BJ (cell line): ENCODE measurements at places on chromosomes 12 and 14. TPM values are rescaled to one million over a fixed set of nuclear protein-coding genes. Genes with fewer than 3 reads are reported as not detected.

Gene SLC35E3
- polyA plus RNA-seq, result 5.7 and 9.2 TPM in 2 replicates

Gene SAMD15
- polyA plus RNA-seq, result 0.34 and 1.4 TPM in 2 replicates

Gene GNG2
- 4.5 and 7.6 TPM in 2 replicates for polyA plus RNA-seq

Gene KLRC2
- not detected in 2 replicates for polyA plus RNA-seq

Gene GPR135
- 1.3 and 1.6 TPM in 2 replicates for polyA plus RNA-seq

Gene CLEC1B
- not detected in 2 replicates for polyA plus RNA-seq

Gene HOXC10
- polyA plus RNA-seq, result 13.9 and 14.9 TPM in 2 replicates

Gene IL22
- not detected in 2 replicates for polyA plus RNA-seq

Gene IL26
- polyA plus RNA-seq, result not detected in 2 replicates

Gene AMN
- 0.04 and 0.17 TPM in 2 replicates for polyA plus RNA-seq

Gene GCN1
- 33.7 and 59.7 TPM in 2 replicates for polyA plus RNA-seq

Gene LMNTD1
- polyA plus RNA-seq, result 0.76 and 1.1 TPM in 2 replicates

Gene CELA1
- not detected in 2 replicates for polyA plus RNA-seq

Gene TAS2R10
- 0.07 and 0.17 TPM in 2 replicates for polyA plus RNA-seq

Gene ACSM4
- polyA plus RNA-seq, result not detected in 2 replicates

Gene NEUROD4
- not detected in 2 replicates for polyA plus RNA-seq

Gene CKB
- polyA plus RNA-seq, result 25.7 and 74.7 TPM in 2 replicates

Gene SLC25A47
- polyA plus RNA-seq, result not detected in 2 replicates

Gene CACNA1C
- polyA plus RNA-seq, result 10.2 and 14.7 TPM in 2 replicates

Gene PELI2
- 8.5 and 10.5 TPM in 2 replicates for polyA plus RNA-seq

Gene TAS2R43
- not detected in 2 replicates for polyA plus RNA-seq

Gene AQP2
- not detected in 2 replicates for polyA plus RNA-seq

Gene ASCL1
- polyA plus RNA-seq, result 0.07 TPM in 1 of 2 replicates, not detected in the other

Gene MIPOL1
- 1.1 and 2.8 TPM in 2 replicates for polyA plus RNA-seq

Gene BHLHE41
- polyA plus RNA-seq, result 4.0 and 5.3 TPM in 2 replicates

Gene NFE2
- 0.89 and 1.0 TPM in 2 replicates for polyA plus RNA-seq

Gene RGS6
- not detected in 2 replicates for polyA plus RNA-seq

Gene KRT75
- polyA plus RNA-seq, result not detected in 2 replicates

Gene ZBTB42
- polyA plus RNA-seq, result 1.9 and 2.7 TPM in 2 replicates

Gene SLC24A4
- polyA plus RNA-seq, result not detected in 2 replicates

Gene SMIM41
- polyA plus RNA-seq, result 0.05 TPM in 1 of 2 replicates, not detected in the other

Gene MANSC4
- polyA plus RNA-seq, result not detected in 2 replicates

Gene RNF31
- 8.2 and 12.4 TPM in 2 replicates for polyA plus RNA-seq

Gene AGAP2
- polyA plus RNA-seq, result 0.04 and 0.05 TPM in 2 replicates

Gene WIF1
- polyA plus RNA-seq, result not detected in 2 replicates

Gene PIWIL1
- not detected in 2 replicates for polyA plus RNA-seq

Gene AEBP2
- polyA plus RNA-seq, result 6.3 and 11.5 TPM in 2 replicates

Gene SLC2A13
- 1.2 and 2.8 TPM in 2 replicates for polyA plus RNA-seq

Gene PPTC7
- polyA plus RNA-seq, result 6.0 and 8.8 TPM in 2 replicates

Gene FGF23
- polyA plus RNA-seq, result not detected in 2 replicates

Gene KLRK1
- polyA plus RNA-seq, result not detected in 2 replicates

Gene TBC1D30
- 0.22 and 0.23 TPM in 2 replicates for polyA plus RNA-seq

Gene DDX54
- polyA plus RNA-seq, result 36.2 and 54.7 TPM in 2 replicates

Gene KRT6C
- not detected in 2 replicates for polyA plus RNA-seq

Gene ZC2HC1C
- polyA plus RNA-seq, result 0.85 and 1.2 TPM in 2 replicates

Gene ARMH4
- polyA plus RNA-seq, result 1.6 and 1.8 TPM in 2 replicates

Gene NELL2
- polyA plus RNA-seq, result 0.16 and 0.23 TPM in 2 replicates

Gene TNFAIP2
- 16.7 and 28.2 TPM in 2 replicates for polyA plus RNA-seq
